Peyer's patch (tissue), 4 donors: ENCODE measurements at places on chromosomes 1 and 21.

GRCh38 chr1:156477526-156478249 is 22.9 kb downstream of the MEF2D start:
- H3K4me3 ChIP-seq, result no peak overlapping the region
- H3K27ac ChIP-seq, result peak overlapping the region; percentile 74
- peaks cover 4% of the 10 kb centered on the region for H3K36me3 ChIP-seq
- H3K27me3 ChIP-seq, result no peaks in the 10 kb centered on the region
- DNase-seq, result no peak

DNA sequence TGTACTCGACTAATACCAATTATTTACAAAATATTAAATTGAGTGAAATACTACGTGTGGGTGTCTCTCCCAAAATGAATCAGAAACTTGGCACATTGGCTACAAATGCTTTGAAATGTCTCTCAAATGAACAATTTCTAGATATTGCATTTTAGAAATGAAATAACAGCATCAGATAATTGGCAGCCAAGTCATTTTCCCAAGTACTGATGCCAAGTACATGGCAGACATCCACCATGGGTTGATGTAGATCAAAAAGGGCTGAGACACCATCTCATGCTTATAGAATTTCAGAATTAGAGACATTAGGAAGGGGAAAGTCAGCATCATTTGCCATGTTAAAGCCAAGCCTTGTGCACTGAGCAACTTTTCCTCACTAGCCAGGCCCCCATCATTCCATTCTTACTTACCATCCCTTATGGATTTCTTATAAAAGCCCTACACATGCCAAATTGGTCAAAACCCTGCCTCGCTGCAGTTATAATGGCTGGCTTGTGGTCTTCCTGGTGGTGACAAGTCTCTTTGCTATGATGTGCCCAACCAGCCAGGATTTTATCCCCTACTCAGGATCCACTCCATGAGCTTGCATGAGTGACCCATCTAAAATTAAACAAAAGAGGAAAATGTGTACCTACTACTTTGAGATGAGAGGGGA is 73.1 kb downstream of the GREM2 start:
- H3K4me1 ChIP-seq, result no peaks in the 10 kb centered on the region
- no peak overlapping the region for H3K27ac ChIP-seq
- no peak overlapping the region for H3K4me3 ChIP-seq
- no peak for DNase-seq
- H3K27me3 ChIP-seq, result no peaks in the 10 kb centered on the region

DNA sequence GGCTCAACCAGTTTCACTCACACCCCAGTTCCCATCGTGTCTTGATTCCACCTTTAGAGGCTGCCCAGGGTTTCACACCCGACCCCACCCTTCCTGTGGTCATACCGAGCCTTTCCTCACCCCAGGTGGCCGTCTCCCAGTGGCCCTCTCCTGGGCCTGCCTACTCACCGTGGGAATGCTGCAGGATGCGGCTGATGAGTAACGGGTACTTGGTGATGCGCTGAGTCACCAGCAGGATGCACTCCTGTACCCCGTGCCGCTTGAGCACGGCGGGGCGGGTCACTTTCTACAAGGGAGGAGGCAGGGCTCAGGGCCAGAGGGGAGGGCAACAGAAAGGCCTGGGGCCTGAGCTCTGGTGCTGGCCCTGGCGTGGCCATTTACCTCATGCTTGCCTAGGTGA is 16.4 kb downstream of the ARHGEF2 start:
- DNase-seq, result no peak
- no peaks in the 10 kb centered on the region for H3K36me3 ChIP-seq
- no peaks in the 10 kb centered on the region for H3K27me3 ChIP-seq
- H3K4me3 ChIP-seq, result no peak overlapping the region
- peak overlapping the region; percentile 61 for H3K27ac ChIP-seq
- peaks cover 13% of the 10 kb centered on the region for H3K4me1 ChIP-seq

- H3K27ac ChIP-seq, result no peak overlapping the region
- no peak overlapping the region for H3K4me3 ChIP-seq
- H3K4me1 ChIP-seq, result no peaks in the 10 kb centered on the region
These were observed 157.7 kb upstream of the COL11A1 start for GRCh38 chr1:103266036-103266435.

DNA sequence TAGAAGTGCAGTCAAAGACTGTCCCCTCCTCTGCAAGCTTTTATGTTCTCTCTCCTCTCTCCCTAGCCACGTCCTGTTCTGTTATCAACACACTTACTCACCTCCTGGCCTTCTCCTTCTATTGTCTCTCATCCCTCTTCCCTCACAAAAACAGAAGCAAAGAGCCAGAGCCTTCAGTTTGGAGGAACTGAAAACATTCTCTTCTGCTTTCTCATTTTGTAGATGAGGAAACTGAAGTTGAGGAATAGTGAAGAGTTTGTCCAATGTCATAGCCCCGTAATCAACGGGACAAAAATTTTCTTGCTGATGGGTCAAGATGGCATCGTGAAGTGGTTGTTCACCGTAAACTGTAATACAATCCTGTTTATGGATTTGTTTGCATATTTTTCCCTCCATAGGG is 1.9 kb downstream of the NLRP3 start:
- no peak overlapping the region for H3K27ac ChIP-seq
- H3K4me1 ChIP-seq, result no peaks in the 10 kb centered on the region
- no peaks in the 10 kb centered on the region for H3K36me3 ChIP-seq
- DNase-seq, result no peak
- H3K27me3 ChIP-seq, result no peaks in the 10 kb centered on the region

GRCh38 chr1:197825541-197825940 is 50.3 kb upstream of the DENND1B start:
- no peaks in the 10 kb centered on the region for H3K4me1 ChIP-seq
- DNase-seq, result no peak
- no peaks in the 10 kb centered on the region for H3K27me3 ChIP-seq
- no peak overlapping the region for H3K27ac ChIP-seq
- H3K36me3 ChIP-seq, result no peaks in the 10 kb centered on the region

DNA sequence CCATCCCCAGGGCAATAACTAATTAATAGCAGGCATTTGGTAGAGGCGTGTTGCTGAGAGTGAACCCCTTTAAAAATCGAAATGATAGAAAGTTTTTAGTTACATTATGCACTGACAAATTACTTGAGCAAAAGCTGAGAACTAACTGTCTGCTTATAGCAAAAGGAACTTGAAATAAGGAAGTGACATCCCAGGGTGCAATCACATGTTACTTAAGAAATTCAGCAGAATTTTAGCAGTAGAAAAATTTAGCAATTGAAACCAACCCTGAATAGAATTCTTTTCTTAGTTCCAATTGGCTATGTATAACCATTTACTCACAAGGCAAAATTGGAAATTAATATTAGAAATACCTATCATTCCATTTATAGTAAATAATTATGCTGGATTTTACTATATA is 139.5 kb upstream of the SAMSN1 start:
- H3K36me3 ChIP-seq, result no peaks in the 10 kb centered on the region
- H3K4me1 ChIP-seq, result no peaks in the 10 kb centered on the region
- H3K27ac ChIP-seq, result peak overlapping the region; percentile 71
- no peak overlapping the region for H3K4me3 ChIP-seq
- no peaks in the 10 kb centered on the region for H3K27me3 ChIP-seq
- no peak for DNase-seq

GRCh38 chr1:36135330-36135667 is 10.3 kb upstream of the COL8A2 start:
- H3K36me3 ChIP-seq, result no peaks in the 10 kb centered on the region
- H3K27me3 ChIP-seq, result no peaks in the 10 kb centered on the region
- peaks cover 12% of the 10 kb centered on the region for H3K4me1 ChIP-seq
- no peak overlapping the region for H3K4me3 ChIP-seq

- peaks cover 14% of the 10 kb centered on the region for H3K4me1 ChIP-seq
- H3K36me3 ChIP-seq, result no peaks in the 10 kb centered on the region
- H3K27ac ChIP-seq, result peak within 1 kb of the TSS; percentile 11
- no peak within 1 kb of the TSS for H3K4me3 ChIP-seq
These were observed at the start of gene IL19 for GRCh38 chr1:206770531-206771337. IL19 (plus strand) TSS chr1:206770773; CDS start chr1:206836663, 65,890 bp downstream.

- H3K27ac ChIP-seq, result peak overlapping the region; percentile 19
- no peak overlapping the region for H3K4me3 ChIP-seq
- H3K4me1 ChIP-seq, result peaks cover 4% of the 10 kb centered on the region
- peak; percentile 75 for DNase-seq
- H3K36me3 ChIP-seq, result no peaks in the 10 kb centered on the region
These were observed 10.7 kb upstream of the OTUD7B start for GRCh38 chr1:150021191-150021694.

GRCh38 chr21:33662046-33662445 is 19.7 kb downstream of the ITSN1 start:
- H3K27me3 ChIP-seq, result no peaks in the 10 kb centered on the region
- no peaks in the 10 kb centered on the region for H3K36me3 ChIP-seq
- no peak overlapping the region for H3K27ac ChIP-seq

DNA sequence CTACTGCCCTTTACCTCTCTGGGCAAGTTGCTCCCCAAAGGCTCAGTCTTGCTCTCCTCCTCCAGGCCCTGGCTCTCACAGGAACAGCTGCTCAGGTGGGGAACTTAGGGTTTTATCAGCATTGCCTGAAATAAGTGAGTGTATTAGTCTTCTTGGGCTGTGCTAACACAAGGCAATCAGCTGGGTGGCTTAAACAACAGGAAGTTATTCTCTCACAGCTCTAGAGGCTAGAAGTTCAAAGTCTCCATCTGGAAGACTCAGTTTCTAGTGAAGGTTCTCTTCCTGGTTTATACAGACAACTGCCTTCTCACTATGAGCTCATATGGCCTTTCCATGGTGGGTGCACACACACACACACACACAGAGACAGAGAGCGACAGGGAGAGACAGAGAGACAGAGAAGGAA is 2.8 kb upstream of the CD1C start:
- no peak overlapping the region for H3K4me3 ChIP-seq
- H3K27ac ChIP-seq, result no peak overlapping the region
- H3K27me3 ChIP-seq, result no peaks in the 10 kb centered on the region
- no peak for DNase-seq
- H3K36me3 ChIP-seq, result no peaks in the 10 kb centered on the region

- no peaks in the 10 kb centered on the region for H3K36me3 ChIP-seq
- H3K27ac ChIP-seq, result no peak overlapping the region
- no peak for DNase-seq
- H3K4me1 ChIP-seq, result no peaks in the 10 kb centered on the region
- H3K27me3 ChIP-seq, result no peaks in the 10 kb centered on the region
- H3K4me3 ChIP-seq, result no peak overlapping the region
These were observed 58.9 kb downstream of the C1orf198 start for GRCh38 chr1:230809256-230809990.

GRCh38 chr1:196393742-196394141 is 214.5 kb downstream of the KCNT2 start:
- H3K36me3 ChIP-seq, result no peaks in the 10 kb centered on the region
- DNase-seq, result no peak
- no peak overlapping the region for H3K27ac ChIP-seq
- no peak overlapping the region for H3K4me3 ChIP-seq
- H3K4me1 ChIP-seq, result no peaks in the 10 kb centered on the region
- no peaks in the 10 kb centered on the region for H3K27me3 ChIP-seq

DNA sequence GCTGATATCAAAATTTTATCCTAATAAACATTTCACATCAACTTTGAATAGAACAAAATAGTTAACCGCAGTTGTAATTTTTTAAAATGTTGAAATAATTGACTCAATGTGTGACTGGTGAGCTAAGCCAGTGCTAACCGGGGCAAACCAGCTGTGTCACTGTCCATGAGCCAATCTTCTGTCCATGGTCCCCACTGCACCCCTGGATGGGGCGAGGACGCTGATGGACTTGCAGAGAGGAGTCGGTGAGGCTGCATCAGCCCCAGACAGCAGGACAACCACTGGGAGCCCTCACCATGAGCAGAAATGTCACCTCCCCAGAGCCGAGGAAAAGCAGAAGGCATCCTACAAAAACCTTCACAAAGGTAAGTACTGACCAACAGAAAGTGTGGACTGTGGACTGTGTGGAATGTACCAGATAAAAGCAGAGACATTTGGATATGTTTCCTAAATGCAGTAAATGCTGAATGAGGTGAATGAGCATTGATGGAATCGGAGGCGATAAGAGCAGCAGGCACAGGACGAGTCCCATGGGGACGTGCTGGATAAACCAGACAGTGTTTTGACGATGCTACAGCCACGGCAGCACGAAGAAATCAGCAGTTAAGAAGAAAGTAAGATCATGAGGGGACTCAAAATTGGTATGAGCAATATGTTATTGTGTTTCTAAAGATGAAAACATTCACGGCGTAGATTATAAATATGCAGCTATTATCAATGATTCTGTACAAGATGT is 115.0 kb upstream of the BACE2 start:
- no peak overlapping the region for H3K27ac ChIP-seq
- no peak for DNase-seq
- no peak overlapping the region for H3K4me3 ChIP-seq
- no peaks in the 10 kb centered on the region for H3K36me3 ChIP-seq

DNA sequence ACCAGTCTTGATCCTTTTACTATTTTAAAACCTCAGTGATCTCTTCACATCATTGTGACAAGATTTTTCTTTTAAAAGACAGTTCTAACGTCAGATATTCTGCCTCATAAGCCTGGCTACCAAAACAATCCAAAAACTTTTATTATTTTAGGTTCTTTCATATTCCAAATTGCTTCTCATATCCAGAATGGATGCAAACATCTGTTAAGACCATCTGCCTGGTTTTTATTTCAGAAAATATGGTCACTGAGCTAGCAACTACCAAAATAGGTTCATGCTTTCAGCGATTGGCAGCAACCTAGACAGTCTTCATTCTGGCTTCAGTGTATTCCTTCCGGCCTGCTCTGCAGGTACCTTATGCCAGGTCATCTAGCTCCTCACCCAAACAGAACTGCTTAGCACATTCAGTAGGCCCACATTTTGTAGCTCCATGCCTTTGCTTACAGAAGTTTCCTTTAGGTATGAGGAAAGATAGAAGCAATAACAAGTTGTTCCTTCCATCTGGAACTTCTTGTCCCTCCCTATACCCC is 59.0 kb upstream of the CACYBP start:
- H3K27ac ChIP-seq, result no peak overlapping the region
- H3K4me1 ChIP-seq, result no peaks in the 10 kb centered on the region
- H3K4me3 ChIP-seq, result no peak overlapping the region
- H3K27me3 ChIP-seq, result no peaks in the 10 kb centered on the region
- no peak for DNase-seq

DNA sequence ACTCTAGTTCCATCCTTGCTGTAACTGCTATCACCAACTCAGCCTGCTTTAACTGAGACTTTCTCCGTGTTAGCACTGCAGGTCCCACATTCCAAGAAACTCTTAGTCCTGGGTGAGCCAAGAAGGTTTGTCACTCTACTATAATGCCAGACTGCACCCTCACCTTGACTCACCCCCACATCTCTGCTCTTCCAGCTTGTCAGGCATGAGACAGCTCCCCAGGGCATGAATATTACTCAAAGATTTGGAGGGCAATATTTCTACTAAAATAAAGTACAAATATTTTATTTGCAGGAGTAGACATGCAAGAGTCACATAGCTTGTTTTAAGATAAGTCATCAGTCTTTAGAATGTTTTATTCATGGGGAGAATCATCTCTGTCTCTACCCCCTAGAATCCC is 110.2 kb downstream of the MATN1 start:
- no peak overlapping the region for H3K27ac ChIP-seq
- no peaks in the 10 kb centered on the region for H3K27me3 ChIP-seq
- no peaks in the 10 kb centered on the region for H3K4me1 ChIP-seq
- DNase-seq, result no peak
- no peaks in the 10 kb centered on the region for H3K36me3 ChIP-seq
- no peak overlapping the region for H3K4me3 ChIP-seq
